ENCODE measurements at places on chromosomes 11 and 22.

GRCh38 chr11:109267293-109268095, 154.5 kb upstream of the C11orf87 start:
- no peak for DNase-seq

GRCh38 chr11:62676698-62677097, 2.2 kb downstream of the UBXN1 start:
- no peak for DNase-seq

DNA sequence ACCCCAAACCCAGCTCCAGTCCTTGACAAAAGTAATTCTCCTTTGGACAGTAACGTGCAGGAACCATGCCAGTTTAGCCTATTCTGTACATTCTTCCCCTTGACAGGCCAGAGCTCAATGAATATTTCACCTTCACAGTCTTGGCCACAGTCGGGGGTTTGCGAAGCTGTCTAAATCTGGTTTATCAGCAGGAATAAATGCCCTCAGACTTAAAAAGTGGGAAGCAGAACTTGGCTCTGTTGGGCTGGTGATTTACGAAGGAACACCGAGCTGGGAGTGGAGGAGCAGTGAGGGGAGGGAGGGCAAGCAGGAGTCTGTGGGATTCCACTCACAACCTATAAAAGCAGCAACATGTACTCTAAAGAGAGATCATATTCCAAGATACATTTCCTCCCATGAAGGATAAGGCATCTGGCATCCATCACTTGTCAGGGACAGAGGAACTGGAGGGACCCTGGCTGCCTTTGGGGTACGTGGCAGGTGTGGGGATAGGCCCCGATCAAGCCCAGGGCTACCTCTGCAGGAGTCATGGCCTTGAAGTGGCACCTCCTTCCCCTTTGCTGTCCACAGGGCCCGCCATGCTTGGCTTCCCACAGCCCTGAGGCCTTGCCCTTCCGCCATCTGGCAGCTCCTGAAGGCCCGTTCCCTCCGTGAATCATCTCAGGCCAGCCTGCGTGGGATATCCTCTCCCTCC, 154.3 kb downstream of the ADAMTS15 start:
- DNase-seq, result no peak

- DNase-seq, result no peak
These were observed 4.9 kb upstream of the ATP6V1E1 start for GRCh38 chr22:17633217-17633997.

DNA sequence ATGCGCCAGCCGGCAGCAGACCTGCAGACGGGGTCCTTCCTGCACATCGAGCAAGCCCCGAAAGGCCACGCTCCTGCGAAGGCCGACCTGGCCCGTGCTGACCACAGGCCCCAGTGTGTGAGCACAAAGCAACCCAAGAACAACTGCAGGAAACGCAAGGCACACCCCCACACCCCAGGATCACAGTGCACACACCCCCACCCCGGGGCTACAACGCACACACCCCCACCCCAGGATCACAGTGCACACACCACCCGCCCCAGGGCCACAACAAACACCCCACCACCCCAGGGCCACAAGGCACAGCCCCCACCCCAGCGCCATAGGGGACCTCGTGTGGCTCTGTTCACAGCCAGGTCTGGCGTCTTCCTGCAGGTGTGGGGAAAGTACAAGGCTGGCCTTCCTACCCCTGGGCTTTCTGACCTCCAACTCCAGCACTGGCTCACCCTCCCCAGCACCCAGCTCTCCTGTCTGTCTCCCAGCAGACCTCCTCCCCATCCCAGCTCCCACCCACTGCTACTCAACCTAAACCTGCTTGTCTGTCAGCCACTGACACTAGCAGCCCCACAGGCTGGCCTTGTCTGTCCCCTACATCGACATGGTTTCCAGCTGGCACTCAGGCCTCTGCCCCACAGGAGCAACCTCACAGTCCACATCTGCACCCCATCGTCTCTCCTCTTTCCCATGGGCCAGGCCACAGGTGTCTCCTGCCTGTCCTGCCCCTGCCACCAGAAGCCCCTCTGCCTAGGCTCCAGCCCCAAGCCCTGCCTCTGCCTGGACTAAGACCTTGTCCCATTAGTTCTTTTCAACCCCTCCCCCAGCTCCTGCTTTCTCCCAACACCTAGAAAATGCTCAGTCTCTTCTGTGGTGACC, 20.5 kb upstream of the EFCAB6 start:
- DNase-seq, result no peak

DNA sequence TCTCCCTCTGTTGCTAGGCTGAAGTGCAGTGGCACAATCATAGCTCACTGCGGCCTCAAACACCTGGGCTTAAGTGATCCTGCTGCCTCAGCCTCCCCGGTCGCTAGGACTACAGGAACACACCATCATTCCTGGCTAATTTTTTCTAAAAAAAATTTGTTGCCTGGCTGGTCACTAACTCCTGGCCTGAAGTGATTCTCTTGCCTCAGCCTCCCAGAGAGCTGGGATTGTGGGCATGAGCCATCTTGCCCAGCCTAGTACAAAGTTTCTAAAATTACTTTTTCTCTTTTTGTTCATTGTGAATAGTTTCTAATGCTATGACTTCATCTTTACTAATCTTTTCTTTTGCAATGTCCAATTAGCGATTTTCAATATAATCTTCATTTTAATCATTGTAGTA, 12.5 kb downstream of the RBM7 start:
- DNase-seq, result no peak

DNA sequence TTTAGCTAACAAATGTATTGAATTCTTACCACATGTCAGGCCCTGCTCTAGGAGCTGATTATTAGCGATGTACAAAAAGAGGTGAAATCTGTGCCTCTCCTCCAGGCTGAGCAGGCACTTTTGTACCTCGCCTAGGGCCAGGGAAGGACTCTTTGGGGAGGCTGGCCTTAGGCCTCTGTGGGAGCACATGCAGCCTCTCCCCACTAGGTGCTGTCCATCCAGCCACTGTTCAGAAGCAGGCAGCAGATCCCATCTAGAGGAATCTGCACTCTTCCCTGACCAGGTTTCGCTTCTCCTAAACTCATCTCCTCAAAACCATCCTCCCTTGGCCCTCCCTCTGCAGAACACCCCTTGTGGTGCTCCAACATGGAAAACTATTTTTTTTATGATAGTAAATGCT, 51.9 kb upstream of the WT1 start:
- no peak for DNase-seq

GRCh38 chr11:64868904-64869570, 9.4 kb downstream of the EHD1 start:
- DNase-seq, result no peak

DNA sequence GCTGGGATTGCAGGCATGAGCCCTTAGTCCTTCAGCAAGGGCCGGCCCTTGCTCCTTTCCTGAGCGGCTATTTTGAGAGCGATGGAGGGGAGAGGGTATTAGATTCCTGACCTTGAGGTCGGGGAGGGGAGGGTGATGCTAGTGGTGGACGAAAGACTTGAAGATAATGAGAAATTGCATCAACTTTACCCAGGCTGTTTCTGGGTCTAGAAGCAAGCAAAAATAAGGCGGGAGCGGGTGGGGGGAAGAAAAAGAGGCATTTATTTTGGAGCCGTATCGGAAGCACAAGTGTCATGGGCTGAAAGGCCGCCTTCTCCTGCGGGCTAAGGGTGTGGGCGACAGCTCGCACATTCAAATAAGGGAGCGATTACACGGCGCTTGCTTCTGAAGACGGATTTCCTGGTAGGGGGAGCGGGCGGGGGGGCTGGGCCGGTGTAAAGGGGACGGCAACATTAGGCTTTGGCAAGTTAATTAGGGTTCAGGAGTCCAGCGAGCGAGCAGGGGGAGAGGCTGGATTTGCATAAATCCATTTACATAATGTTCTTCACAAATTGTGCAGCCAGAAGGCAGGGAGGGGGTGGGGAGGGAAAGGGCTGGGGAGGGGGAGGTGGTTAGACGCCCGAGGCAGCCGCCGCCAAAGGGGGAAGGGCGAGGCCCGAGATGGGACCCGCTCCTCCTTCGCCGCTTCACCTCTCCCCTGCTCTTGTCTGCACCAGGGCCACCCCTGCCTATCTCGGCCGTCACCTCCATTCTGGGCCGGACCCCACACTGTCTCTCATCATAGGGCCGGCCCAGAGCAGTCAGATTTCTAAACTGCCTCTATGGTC, 245.9 kb downstream of the MIAT start:
- DNase-seq, result no peak

GRCh38 chr22:40512426-40513136, 123.9 kb downstream of the MRTFA start:
- DNase-seq, result no peak

DNA sequence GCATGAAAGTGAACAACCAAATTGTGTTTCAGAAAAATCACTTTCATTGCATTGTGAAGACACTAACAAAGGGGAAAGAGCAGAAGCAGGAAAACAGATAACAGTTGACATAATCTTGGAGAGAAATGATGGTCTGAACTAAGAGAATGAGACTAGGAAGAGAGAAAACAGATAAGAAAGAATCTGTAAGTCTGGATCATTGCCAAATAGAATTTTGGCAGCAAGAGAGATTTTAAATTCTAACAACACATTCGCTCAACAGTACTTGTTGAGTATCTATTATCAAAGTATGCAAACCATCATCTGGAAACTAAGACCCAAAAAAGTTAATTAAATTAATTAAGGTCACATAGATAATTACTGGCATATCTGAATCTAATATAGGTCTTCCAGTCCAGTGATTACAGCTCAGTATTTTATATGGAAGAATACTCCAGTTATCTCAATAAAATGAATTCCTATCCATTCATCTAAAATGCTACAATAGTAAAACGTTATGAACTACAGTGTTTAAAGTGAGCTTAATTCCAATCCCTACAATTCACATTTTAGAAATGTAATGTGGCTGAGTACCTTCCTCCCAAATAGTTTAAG, 166.7 kb upstream of the FAT3 start:
- DNase-seq, result no peak

DNA sequence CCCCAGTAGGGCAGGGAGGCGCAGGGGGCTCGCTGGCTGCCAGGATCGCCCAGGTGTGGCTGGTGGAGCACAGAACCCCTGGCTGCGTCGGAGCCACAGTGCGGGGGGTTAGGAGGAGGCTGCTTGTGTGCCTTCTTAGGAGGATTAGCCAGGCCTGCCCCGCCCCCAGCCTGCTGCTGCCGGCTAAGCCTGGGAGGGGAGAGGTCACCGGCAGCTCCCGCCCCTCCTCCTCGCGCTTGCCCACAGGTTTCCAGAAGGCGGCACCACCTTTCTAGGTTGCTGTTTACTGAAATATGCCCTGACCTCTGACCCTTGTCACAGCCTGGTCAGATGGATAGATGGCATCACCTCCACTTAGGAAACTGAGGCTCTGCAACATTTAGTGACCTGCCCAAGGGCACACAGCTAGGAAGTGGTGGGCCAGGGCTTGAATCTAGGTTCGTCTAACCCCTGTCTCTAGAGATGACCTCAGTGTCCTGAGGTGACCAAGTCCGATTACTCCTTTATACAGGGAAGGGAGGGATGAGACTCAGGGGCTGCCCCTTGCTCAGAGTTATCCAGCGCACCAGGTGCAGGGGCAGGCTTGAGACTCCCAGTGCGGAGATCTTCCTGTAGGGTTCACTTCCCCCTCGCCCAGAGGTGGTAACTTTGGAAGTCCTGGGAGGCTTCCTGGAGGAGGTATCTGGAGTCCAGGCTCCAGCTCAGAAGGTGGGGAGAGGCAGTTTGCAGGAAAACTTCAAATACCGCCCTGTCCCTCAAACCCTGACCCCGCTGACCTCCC, 44.0 kb downstream of the MYO7A start:
- DNase-seq, result no peak

DNA sequence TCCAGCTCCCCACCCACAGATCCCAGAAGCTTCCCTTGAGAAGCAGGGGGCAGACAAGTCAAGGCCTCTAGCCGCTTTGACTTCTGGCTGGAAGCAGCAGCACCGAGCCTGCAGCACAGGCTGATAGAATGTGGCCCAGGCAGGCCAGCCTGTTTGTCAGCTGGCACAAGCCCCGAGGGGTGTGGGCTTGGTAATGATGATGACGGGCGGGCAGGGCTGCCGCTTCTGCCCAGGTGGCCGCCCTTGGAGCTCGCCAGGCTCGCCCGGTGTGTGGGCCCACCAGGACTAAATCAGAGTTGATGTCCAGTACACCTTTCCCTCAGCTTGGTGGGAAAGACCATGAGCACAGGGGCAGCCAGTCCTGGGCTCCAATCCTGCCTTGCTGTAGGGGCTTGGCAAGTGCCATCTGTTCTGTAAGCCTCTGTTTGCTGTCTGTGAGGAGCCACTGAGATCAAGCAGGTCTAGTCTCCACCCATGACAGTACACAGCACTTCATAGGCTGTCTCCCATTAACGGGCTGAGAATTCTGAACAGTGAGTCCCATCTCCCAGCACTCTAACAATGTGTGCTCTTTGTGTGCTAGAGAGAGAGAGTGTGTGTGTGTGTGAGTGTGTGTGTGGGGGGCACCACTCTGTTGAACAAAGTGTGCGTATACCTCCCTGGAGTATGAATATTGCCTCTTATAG, 26.8 kb downstream of the MICAL2 start:
- DNase-seq, result no peak

DNA sequence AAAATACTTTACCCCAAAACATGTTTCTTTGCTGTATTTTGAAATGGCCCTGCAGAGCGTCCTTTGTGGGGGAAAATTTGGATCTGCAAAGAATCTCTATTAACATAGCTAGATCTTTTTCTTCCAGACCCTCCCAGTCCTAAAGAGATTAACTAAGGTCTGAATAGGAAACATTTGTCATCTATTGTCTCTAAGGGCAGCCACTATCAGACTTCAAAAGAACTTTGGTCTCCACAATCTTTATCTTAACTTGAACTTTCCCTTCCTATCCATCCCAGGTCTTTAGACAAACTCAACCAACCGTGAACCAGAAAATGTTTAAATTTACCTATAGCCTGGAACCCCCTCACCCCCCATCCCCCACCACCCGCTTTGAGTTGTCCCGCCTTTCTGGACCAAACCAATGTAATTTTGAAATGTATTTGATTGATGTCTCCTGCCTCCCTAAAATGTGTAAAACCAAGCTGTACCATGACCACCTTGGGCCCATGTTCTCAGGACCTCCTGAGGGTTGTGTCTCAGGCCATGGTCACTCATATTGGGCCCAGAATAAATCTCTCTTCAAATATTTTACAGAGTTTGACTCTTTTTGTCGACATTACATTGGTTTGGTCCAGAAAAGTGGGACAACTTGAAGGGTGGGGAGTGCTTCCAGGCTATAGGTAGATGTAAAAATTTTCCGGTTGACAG, 3.5 kb upstream of the KRTAP5-9 start:
- no peak for DNase-seq

GRCh38 chr22:19571995-19572394, 47.8 kb upstream of the CLDN5 start:
- DNase-seq, result no peak

DNA sequence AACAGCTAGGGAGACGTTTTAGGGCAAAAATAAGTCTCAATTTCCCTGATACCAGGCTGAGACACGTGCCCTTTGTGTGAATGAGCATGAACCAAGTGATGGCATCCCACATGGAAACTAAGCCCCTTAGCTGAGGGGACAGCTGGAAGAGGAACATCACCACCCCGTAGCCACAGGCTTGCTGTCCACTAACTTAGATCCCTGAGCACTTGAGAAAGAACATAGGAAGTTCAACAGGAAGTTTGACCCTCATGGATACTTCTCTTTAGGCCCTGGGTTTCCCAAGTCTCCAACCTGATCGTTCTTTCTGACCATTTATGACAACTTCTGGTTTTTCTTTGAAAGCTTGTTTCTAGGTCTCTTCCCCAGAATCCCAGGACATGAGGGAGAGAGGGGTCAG, 11.6 kb upstream of the CKAP5 start:
- DNase-seq, result no peak

GRCh38 chr22:39254789-39255298, 10.1 kb upstream of the PDGFB start:
- DNase-seq, result no peak

GRCh38 chr11:16606784-16607674, 131.4 kb upstream of the C11orf58 start:
- DNase-seq, result no peak

- no peak for DNase-seq
These were observed 14.2 kb downstream of the MOB2 start for GRCh38 chr11:1472180-1473005.

GRCh38 chr11:45616802-45617549, 48.4 kb downstream of the CHST1 start:
- DNase-seq, result no peak

All from stimulated activated CD8-positive, alpha-beta memory T cell treated with anti-CD3 and anti-CD28 coated beads, Interleukin-7, amount 100 ng/mL, for 1 hour (primary cell).